HT1080 (cell line): ENCODE measurements at places on chromosomes 1 and 21.

GRCh38 chr1:79302380-79302930 lies 295.9 kb upstream of the ADGRL4 start:
- DNase-seq = no peak

- DNase-seq = no peak
Measured at GRCh38 chr1:44249543-44249942, 36.3 kb downstream of the DMAP1 start.

DNA sequence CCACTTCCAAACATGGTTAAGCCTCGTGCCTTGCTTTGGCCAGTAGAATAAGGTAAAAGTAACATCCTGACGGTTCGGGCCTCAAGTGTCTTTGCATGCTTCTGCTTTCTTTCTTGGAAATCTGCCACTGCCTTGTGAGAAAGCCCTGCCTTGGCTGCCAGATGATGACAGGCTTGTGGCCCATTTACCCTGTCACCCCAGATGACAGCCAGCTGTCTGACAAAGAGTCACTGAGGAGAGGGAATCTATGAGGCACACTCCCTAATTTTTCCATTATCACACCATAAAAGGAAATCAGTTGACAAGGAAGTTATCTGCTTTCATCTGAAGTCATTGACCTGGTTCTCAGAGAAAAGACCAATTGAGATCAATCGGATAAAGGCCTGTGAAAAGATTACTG lies 199.8 kb downstream of the USH2A start:
- DNase-seq = no peak

DNA sequence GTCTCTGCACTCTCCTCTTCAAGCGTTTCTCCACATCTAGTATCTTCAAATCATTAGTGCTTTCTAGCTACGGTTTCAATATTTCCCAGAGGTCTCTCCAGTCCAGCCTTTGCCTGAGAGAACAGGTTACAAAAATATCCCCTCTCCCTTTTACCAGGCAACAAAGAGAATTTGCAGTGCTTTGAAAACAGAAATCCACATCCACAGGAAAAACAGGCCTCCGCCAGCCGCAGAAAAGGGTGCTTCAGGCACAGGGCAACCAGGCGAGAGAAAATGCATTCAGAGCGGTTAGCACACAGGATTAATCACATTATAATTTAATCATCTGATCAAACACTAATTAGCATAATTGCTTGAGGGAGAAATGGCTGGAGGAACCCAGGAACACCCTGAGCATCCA lies 13.8 kb downstream of the DSCAM start:
- DNase-seq = no peak
